Activated T-helper 1 cell treated with anti-CD3 and anti-CD28 coated beads, Interleukin-12 subunit alpha, Interleukin-12 subunit beta, Interleukin-2, Interleukin-4 antibody, amounts not matched to agents 30 ng/mL and 10 ng/mL and 1 ng/mL, durations not matched to agents 14 hours and 24 hours and 36 hours (primary cell): ENCODE measurements at places on chromosomes 6 and 20. TPM values are rescaled to one million over a fixed set of nuclear protein-coding genes. Genes with fewer than 3 reads are reported as not detected.
A peak's percentile ranks its signal among the peaks of the same experiment; 100 is the strongest.

Gene EDN1
- 0.12 and 0.36 TPM in 2 replicates for total RNA-seq

Gene LHFPL5
- total RNA-seq: not detected in 2 replicates

DNA sequence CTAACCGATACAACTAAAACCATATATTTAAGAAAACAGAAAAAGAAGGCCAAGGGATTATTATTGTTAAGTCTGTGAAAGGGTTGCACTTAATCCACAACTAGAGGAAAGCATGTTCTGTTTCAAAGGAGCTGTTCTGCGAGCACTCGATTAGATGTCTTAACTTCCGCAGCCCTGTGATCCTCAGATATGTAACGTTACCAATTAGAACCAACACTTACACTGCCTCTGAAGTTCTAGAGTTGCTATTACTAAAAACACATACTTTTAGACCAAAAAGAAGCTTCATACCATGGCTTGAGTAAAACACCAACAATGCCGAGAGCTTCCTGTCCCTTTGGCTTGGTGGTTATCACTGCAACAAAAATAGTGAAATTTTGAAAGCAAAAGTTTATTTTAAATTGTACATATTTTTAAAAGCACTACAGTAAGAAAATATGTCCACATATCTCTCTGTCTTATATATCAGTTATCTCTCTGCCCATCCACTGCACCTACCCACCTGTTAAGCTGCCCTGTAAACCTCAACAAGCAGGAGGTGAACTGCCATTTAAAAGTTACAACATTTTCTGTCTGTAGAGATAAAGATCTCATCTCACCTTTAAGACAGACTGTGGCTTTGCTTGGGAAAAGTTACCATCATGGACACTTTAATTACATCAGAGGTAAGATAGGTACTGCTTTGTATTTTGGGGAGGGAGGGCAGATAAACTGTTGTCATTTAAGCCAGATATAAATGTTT, 7.1 kb upstream of the DUSP22 start:
- H3K27ac ChIP-seq: peak overlapping the region; percentile 0
- no peak for DNase-seq
- no peak overlapping the region for H3K4me3 ChIP-seq
- H3K36me3 ChIP-seq: no peaks in the 10 kb centered on the region
- no peaks in the 10 kb centered on the region for H3K27me3 ChIP-seq

DNA sequence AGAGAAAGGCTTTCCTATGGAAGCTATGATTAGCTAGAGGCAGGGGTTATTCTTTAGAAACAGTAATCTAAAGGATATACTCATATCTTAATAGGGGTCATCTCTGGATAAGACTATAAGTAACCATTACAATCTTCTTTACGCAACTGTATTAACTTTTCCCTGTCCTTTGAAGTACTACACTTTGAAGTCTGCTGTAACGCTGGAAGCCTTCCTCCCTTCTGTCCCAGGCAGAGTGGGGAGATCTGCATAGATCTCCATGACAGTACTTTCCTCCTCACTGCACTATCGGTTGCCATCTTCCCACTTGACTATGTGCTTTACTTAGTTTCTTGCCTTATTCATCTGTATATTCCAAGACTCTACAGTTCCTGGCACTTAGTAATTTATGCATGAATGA, 20.1 kb downstream of the SLC35B3 start:
- no peak for DNase-seq
- no peak overlapping the region for H3K4me3 ChIP-seq
- H3K27ac ChIP-seq: no peak overlapping the region
- H3K36me3 ChIP-seq: peaks cover 18% of the 10 kb centered on the region
